ENCODE measurements at places on chromosomes 11 and 22. TPM values are rescaled to one million over a fixed set of nuclear protein-coding genes. Genes with fewer than 3 reads are reported as not detected.

DNA sequence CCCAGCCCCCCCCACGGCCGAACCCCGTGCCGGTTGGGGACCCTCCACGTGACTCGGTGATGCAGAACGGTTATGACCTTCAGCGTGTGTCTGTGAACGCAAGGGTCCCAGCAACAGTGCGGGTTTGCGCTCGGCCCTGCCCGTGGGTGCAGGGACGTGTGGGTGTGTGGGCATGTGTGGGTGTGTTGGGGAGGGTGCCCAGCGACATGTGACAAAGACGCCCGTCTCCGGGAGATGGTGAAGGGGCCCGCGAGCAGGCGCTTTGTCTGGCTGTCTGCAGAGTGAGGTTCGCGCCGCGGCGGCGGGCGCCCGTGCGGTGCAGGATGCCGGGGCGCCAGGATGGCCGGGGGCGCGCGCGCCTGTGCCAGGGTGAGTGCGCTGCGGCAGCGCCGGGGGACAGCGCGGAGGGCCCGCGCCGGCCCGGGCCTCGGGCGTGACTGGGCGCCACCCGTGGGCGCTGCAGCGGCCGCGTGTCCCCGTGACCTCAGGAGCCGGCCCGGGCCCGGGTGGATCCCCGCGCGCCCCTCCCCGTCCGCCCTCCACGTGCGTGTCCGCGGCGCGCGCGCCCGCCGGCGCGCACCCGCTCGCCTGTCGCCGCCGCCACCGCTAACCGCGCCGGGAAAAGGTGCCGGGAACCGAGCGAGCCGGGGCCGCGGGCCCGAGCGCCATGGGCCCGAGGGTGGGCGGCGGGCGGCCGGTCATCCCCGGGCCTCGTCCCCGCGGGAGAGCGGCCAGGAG, at the start of gene LRFN4:
LRFN4 (plus strand) TSS at position 569 of the 738 bp plus-strand sequence. CDS start 681 bp downstream, outside the sequence.
- no peak for DNase-seq

- DNase-seq, result no peak
Observed at GRCh38 chr22:28116219-28116673, 197.2 kb upstream of the PITPNB start.

Gene FAM181B
- total RNA-seq, result not detected

DNA sequence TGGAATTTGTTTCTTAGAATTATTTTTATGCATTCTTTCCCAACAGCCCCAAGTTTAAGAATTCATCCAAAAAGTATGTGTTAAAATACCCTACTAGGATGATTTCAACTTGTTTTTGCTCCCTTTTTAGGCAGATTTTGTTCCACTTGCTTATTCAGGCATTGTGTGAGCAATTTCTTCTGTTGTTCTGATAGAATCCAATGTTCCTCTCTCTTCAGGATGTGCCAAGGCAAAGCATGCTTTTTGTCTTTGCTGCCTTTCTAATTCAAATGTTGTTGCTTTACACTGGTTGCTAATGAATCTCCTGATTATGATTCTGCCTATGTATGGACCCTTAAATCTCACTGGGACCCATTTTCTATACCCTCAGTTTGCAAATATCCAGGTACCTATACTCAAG, 131.2 kb upstream of the ARHGAP42 start:
- no peak for DNase-seq

- DNase-seq, result no peak
Observed at GRCh38 chr11:93025558-93026255, 56.3 kb downstream of the MTNR1B start.

GRCh38 chr11:133072378-133072777, 459.9 kb downstream of the OPCML start:
- DNase-seq, result no peak

GRCh38 chr11:106167085-106167484, 89.6 kb downstream of the AASDHPPT start:
- no peak for DNase-seq

GRCh38 chr11:28860893-28861292, 752.7 kb downstream of the METTL15 start:
- no peak for DNase-seq

Gene LRRN4CL
- 0.17 TPM for total RNA-seq

DNA sequence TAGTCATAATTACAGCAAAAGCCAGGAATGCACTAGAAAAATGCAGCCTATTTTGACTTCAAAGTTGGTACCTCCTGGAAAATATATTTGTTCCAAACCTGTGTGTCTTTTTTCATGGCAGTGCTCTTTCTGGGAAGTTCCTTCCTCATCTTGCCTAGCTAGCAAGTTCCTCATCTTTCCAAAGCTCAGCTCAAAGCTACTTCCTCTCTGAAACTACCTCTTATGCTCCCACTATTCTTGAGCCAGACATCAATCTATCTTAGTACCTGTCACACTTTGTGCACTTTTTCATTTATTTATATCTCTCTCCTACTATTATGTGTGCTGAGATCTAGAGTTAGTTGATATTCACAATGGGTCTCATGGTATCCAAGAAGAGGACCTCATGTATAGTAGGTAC, 191.6 kb upstream of the CCDC90B start:
- DNase-seq, result no peak

Gene FIBIN
- total RNA-seq, result not detected

DNA sequence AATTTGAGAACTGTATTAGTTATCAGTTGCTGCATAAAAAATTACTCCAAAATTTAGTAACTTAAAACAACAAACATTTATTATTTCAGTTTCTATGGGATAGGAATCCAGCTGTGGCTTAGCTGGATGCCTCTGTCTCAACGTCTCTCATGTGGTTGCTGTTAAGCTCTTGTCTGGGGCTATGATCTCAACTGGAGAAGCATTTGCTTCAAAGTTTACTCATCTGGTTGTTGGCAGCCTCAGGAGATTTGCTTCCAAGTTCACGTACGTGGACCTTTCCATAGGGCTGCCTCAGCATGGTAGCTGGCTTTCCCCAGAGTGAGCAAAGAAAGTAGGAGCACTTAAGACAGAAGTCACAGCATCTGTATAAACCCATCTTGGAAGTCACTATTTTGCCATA, 144.9 kb upstream of the SESN3 start:
- no peak for DNase-seq

Gene THAP12
- total RNA-seq, result 81.2 TPM

- DNase-seq, result no peak
Observed at GRCh38 chr11:84969103-84969502, 658.0 kb downstream of the DLG2 start.

Gene ADM2
- 4.9 TPM for total RNA-seq

GRCh38 chr11:29963796-29964195, 53.0 kb downstream of the KCNA4 start:
- no peak for DNase-seq

GRCh38 chr11:34300926-34301295, 56.9 kb downstream of the ABTB2 start:
- no peak for DNase-seq

DNA sequence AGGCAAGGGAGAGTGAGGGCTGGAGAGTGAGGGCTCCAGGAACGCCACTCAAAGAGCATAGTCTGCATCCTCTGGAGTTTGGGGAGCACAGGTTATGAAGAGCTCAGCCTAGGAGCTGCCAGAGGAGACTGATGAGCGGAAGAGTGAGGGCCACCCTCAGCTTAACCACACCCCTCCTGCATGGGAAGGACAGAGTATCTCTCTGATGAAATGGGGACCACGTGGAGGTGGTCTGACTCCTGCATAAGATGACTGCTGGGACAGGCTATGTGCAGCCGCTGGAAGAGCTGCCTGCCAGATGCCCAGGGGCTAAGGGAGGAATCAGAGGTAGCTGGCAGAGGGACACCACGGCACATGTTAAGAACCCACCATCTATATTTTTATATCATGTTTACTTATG, 162.9 kb upstream of the POU2AF2 start:
- no peak for DNase-seq

DNA sequence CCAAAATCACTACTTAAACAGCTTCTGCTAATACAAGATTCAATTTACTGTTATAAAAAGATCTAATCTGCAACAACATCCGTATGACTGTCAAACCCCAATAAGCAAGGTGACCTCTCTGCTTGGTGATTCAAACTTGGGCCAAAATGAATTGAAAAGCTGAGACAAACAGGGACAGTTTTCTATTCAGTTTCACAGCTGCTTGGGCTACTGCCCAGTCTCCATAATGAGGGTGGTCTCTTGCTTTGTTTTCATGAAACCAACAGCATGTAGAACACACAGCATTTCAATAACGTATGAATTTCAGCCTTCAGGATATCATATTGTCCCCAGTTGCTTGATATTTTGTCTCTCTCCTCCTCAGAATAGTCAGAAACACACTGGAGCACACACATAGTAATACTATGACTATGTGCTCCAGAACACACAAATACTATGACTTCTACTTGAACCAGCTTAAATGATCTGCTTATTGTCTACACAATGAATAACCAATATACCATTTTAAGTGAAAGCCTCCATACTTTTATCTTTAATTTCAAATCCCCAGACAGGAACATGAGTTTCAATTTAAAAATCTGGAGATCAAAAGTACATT, 285.0 kb downstream of the TTC28 start:
- no peak for DNase-seq

GRCh38 chr11:65316227-65317024, 1.8 kb downstream of the CDC42EP2 start:
- no peak for DNase-seq

Gene MOV10L1
- not detected for total RNA-seq

Measured in activated T-helper 1 cell treated with anti-CD3 and anti-CD28 coated beads, Interleukin-12 subunit alpha, Interleukin-12 subunit beta, Interleukin-2, Interleukin-4 antibody, amounts not matched to agents 30 ng/mL and 10 ng/mL and 1 ng/mL, durations not matched to agents 14 hours and 24 hours and 36 hours (primary cell).